Stimulated activated CD8-positive, alpha-beta memory T cell treated with anti-CD3 and anti-CD28 coated beads, Interleukin-7, amount 100 ng/mL, for 1 hour (primary cell): ENCODE measurements at places on chromosomes 4 and X.

GRCh38 chr4:74615411-74615810 lies 170.5 kb downstream of the AREG start:
- DNase-seq, result no peak

DNA sequence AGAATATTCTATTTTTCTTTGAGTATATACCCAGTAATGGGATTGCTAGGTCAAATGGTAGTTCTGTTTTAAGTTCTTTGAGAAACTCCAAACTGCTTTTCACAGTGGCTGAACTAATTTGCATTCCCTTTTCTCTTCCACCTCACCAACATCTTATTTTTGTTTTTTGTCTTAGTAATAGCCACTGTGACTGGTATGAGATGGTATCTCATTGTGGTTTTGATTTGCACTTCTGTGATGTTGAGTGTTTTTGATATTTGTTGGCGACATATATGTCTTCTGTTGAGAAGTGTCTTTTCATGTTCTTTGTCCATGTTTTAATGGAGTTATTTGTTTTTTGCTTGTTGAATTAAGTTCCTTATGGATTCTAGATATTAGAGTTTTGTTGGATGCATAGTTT lies 24.4 kb downstream of the AIMP1 start:
- no peak for DNase-seq

DNA sequence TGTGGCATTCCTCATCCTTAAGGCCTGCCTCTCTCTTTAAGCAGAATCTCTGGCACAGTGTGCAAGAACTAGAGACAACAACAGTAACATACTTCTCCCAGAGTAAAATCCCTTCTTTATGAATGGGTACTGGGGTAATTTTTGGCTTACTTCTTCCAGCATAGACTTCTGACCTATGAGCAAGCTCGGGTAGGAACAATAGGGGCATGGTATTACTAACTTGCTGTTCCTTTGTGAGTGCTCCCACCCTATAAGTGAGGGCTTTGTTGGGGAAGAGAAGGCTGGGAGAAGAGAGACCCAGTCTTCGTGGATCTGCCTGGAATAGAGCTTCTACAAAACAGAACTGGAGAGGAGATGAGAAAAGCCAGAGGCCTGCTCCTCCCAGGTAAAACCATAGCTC lies 30.2 kb downstream of the CLDN2 start:
- DNase-seq, result no peak

DNA sequence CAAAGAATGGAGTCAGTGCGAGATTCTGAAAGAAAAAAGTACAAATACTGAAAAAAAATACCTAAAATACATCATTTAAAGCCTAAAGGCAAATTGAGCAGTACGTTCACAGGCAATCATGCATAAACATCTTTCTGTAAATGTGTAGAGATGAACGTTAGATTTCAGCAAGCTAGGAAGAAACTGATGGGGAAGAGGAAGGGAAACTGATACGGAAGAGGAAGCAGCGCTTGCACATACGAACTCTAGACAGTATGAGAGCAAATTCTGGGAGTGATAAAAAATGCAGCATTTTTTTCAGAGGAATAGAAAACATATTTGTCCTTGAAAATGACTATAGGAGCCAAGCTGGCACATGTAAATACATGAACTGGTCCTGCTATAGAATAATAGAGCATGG lies 9.4 kb downstream of the ANKRD50 start:
- no peak for DNase-seq

DNA sequence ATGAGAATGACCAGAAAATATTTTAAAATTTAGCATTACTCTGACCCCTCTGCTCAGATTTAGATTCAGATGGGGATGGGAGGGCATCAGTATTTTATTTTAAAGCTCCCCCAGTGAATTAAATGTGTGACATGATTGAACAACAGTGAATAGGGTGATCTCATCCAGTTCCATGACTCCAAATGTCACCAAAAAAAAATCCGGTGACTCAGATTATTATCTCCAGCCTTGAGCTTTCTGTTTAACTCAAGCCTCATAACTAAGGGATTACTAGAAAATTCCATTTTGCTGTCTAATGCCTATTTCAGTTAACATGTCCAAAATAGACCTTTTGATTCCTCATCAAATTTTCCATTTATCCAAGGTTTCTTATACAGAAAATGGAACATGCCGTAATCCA lies 121.8 kb upstream of the TMEM47 start:
- DNase-seq, result no peak

- DNase-seq, result no peak
Observed at GRCh38 chr4:46389301-46389775, 590 bp downstream of the GABRA2 start.

- DNase-seq, result no peak
Observed at GRCh38 chr4:41196633-41197332, 17.6 kb downstream of the APBB2 start.
